ENCODE measurements at places on chromosomes 2 and 18.

- DNase-seq, result no peak
These were observed 24.5 kb downstream of the ABI2 start for GRCh38 chr2:203352604-203353255.

GRCh38 chr18:45916302-45916701 lies 50.8 kb downstream of the EPG5 start:
- no peak for DNase-seq

GRCh38 chr18:34492652-34493051 lies 217.4 kb upstream of the DTNA start:
- no peak for DNase-seq

DNA sequence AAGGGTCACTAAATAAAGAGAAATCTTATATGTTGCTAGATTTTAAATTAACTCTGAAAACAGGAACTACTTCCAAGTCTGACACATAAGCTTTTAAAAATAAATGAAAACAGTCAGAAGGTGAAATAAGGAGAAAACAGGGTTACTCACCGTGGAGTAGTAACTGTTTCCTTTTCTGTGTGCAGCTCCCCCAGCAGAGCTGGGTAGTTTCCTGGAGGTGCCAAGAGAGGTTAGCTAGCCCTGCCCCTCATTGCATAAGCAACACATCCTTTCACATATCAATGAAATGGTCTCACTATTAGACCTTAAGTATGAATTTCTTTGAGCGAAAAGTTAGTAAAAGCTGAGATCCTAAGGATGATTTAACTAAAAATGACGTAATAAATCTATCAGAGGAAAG lies 54.0 kb upstream of the GPR75 start:
- no peak for DNase-seq

GRCh38 chr2:8391584-8391983 lies 290.3 kb upstream of the ID2 start:
- DNase-seq, result no peak

- DNase-seq, result no peak
These were observed 506.9 kb upstream of the MYT1L start for GRCh38 chr2:2837746-2838547.
